ENCODE measurements at places on chromosomes 7 and 10.
A peak's percentile ranks its signal among the peaks of the same experiment; 100 is the strongest.

DNA sequence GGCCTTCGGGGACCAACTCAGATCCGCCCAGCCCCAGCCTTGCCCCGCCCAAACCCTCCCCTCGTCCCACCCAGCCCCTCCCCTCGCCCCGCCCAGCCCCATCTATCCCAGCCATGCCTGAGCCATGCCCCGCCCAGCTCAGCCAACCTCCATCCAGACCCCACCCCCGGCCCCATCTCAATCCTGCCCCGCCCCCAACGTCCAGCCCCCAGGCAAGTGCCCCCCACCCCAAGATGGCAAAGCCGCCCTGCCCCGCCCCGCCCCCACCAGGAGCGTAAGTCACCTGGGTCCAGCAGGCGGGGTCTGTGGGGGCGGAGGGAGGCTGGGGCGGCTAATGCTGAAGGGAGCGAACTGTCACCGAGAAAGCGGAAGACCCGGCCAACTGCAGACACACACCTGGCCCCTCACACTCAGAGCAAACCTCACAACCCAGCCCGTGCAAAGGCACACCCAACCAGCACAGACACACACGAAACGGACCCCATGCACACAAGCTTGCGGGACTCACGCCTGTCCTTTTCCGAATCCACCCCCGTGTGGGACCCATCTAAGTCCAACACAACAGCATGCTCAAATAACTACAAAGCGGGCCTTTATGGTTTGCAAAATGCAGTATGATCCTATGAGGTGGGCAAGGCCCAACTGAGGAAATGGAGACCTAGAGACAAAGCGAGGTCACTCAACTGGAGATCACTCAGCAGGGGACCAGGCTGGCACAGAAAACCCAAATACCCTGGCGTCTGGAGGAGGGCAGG, 11.5 kb upstream of the OGA start:
- H3K27me3 ChIP-seq: no peaks in the 10 kb centered on the region
- H3K4me3 ChIP-seq: peak overlapping the region; percentile 27
- H3K36me3 ChIP-seq: peaks cover 11% of the 10 kb centered on the region

DNA sequence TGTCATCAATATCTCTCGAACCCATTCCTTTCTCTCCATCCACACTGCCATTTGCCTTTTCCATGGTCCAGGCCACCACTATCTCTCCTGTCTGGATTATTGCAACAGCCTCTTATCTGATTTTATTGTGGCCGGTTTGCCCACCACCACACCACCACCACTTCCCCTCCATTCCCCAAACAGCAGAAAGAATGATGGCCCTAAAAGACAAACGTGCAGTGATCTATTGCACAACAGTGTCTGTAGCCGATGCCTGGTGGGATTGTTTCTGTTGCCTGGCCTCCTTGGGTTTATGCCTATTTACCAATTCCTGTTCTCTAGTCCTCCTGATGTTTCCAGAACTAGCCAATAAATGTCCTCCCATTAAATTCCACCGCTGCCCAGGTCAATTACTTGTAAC, 10.2 kb upstream of the ST8SIA6 start:
- H3K4me1 ChIP-seq: no peaks in the 10 kb centered on the region
- H3K4me3 ChIP-seq: no peak overlapping the region
- H3K27me3 ChIP-seq: no peaks in the 10 kb centered on the region
- H3K27ac ChIP-seq: no peak overlapping the region

- H3K36me3 ChIP-seq: no peaks in the 10 kb centered on the region
- no peak for DNase-seq
- H3K27me3 ChIP-seq: no peaks in the 10 kb centered on the region
- H3K4me3 ChIP-seq: no peak overlapping the region
- no peak overlapping the region for H3K27ac ChIP-seq
Observed at GRCh38 chr10:50937230-50937907, 51.9 kb upstream of the A1CF start.

GRCh38 chr7:29647020-29647654, 83.5 kb downstream of the PRR15 start:
- no peaks in the 10 kb centered on the region for H3K27me3 ChIP-seq
- no peaks in the 10 kb centered on the region for H3K36me3 ChIP-seq

DNA sequence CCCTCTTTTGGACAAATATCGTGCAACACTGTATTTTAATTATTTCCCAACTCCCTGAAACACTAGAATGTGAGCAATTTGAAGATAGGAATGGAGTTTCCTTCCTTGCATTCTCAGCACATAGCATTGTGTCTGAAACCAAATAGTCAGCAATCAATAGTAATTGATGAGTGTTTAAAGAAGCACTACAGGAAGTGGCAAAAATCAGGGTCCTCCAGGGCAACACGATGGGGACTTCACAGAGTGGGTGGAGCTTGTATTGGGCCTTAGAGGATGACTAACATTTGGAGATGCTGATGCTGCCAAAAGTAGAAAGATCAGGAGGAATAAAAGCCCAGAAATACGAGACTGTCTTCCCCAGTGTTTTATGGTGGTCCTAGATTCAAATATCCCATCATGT, 94.9 kb downstream of the NPSR1 start:
- H3K27me3 ChIP-seq: no peaks in the 10 kb centered on the region
- H3K36me3 ChIP-seq: no peaks in the 10 kb centered on the region
- no peaks in the 10 kb centered on the region for H3K4me1 ChIP-seq
- no peak for DNase-seq
- H3K27ac ChIP-seq: no peak overlapping the region

DNA sequence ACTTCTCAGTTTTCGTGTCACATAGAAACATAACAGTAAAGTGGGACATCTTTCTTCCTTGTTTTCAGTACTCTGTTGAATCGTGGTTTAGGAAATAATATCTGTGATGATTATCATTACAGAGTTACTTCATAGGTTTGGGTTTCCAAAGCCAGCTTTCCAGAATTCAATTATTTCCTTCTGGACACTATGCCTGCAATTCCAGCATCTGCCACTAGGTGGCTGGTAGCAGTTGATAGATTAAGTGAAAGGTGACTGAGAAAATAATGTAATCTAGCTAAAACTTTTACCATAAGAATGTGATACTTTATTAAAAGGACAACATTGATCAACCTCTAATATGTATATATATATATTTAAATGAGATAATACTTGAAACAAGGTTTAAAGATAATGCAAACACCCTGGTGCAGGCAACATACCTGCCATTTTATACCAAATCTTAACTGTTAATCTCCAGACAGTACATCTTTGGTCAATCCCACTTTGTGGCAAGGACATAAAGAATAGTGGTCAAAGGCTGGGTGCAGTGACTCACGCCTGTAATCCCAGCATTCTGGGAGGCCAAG, 102.6 kb downstream of the SH3PXD2A start:
- H3K27ac ChIP-seq: no peak overlapping the region
- H3K4me3 ChIP-seq: no peak overlapping the region
- no peaks in the 10 kb centered on the region for H3K4me1 ChIP-seq
- no peak for DNase-seq
- H3K36me3 ChIP-seq: no peaks in the 10 kb centered on the region
- H3K27me3 ChIP-seq: no peaks in the 10 kb centered on the region

DNA sequence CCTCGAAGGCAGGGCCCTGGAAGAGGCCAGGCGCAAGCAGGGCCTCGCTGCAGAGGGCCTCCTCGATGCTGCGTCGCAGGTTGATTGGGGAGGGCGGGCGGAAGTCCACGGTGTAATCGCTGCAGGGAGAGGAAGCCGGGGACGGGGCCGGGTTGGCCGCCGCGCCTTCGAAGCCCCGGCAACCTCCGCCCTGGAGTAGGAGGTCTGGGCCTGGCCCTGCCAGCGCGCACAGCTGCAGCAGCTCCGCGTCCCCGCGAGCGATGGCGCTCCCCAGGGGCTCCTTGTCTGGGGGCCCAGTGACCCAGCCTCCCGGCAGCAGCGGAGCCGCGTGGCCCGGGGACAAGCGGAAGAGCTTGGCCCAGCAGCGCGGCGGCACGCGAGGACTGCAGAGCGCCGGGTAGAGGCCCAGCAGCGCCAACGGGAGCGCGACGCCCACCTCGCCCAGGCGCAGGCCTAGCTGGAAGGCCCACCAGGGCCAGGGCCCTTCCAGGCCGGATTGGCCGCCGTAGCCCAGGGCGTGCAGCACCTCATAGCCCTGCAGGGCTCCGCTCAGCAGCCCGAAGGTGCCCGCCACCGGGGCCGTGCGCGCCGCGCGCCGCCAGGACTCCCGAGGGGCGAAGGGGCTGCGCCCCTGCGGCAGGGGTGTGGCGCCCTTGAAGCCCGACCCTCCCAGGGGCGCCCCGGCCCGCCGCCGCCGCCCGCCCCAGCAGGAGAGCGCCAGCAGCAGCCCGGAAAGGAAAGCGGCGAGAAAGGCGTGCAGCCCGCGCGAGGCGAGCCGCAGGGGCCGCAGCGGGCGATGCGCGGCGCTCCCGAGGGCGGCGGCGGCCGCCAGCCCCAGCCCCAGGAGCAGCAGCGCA, 7.8 kb upstream of the RBM28 start:
- peaks cover 12% of the 10 kb centered on the region for H3K4me1 ChIP-seq
- no peak overlapping the region for H3K27ac ChIP-seq
- no peaks in the 10 kb centered on the region for H3K36me3 ChIP-seq
- no peak for DNase-seq

- H3K27me3 ChIP-seq: no peaks in the 10 kb centered on the region
- no peak for DNase-seq
Observed at GRCh38 chr10:100204370-100204769, 18.5 kb upstream of the ERLIN1 start.

GRCh38 chr10:116076621-116077020, 196.4 kb downstream of the GFRA1 start:
- no peaks in the 10 kb centered on the region for H3K27me3 ChIP-seq
- no peaks in the 10 kb centered on the region for H3K36me3 ChIP-seq
- no peak overlapping the region for H3K27ac ChIP-seq
- DNase-seq: no peak
- no peak overlapping the region for H3K4me3 ChIP-seq
- no peaks in the 10 kb centered on the region for H3K4me1 ChIP-seq

DNA sequence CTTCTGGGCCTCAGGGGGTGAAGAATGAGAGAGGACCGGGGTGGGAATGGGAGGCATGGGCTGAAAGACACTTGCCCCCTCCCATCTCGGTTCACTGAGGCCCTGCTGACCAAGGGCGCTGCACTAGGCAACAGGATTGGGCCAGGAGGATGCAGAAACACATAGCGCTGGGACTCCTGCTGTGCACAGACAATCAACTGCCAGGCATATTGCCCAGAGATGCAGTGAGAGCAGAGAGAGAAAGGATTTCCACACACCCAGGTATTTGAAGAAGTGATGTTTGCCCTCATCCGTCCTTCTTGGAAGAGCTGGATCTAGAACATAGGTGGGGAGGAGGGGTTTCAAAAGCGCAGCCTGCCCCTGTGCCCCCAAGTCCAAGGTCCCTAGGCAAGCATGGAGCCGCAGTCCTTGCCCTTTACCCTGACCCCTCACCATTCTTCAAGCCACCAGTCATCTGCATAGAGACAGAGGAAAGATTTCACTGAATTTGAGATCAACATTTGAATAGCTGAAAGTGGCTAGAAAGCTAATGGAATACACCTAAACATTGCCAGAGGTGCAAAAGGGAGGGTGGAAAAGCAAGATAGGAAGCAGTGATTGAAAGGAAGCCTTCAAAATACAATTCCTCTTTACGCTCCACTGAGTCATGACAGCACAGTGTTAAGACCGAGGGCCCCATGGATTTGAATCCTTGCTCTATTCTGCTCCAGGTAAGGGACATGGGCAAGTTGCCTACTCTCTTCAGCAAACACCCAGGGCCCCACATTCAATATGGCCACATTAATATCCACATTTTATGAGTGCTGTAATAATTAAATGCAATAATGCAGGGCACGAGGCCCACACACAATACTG, 44.2 kb upstream of the TNS3 start:
- H3K4me1 ChIP-seq: no peaks in the 10 kb centered on the region
- H3K36me3 ChIP-seq: no peaks in the 10 kb centered on the region
- no peak overlapping the region for H3K27ac ChIP-seq
- no peak overlapping the region for H3K4me3 ChIP-seq

GRCh38 chr7:29194594-29195427, at the start of gene CHN2:
CHN2 (plus strand) TSS chr7:29194775.
- peak within 1 kb of the TSS; percentile 43 for H3K4me3 ChIP-seq
- no peaks in the 10 kb centered on the region for H3K4me1 ChIP-seq

DNA sequence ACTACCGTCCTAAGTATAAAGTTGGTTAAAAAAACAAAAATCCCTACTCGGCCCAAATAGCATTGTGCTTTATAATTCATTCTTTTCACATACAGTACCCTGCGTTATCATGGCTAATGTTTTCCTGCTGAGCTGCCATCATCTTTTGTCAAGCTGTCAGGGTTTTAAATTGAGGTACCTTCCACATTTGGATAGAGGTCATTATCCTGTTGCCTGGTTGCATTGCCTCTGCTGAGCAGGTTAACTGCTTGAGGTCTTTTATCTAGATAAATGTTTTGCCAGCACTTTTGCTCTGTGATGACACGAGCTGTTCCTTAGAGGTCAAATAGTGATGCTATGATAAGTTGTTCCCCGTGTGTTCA, 94.4 kb upstream of the FZD1 start:
- peaks cover 14% of the 10 kb centered on the region for H3K4me1 ChIP-seq
- H3K36me3 ChIP-seq: no peaks in the 10 kb centered on the region
- no peaks in the 10 kb centered on the region for H3K27me3 ChIP-seq
- no peak for DNase-seq

DNA sequence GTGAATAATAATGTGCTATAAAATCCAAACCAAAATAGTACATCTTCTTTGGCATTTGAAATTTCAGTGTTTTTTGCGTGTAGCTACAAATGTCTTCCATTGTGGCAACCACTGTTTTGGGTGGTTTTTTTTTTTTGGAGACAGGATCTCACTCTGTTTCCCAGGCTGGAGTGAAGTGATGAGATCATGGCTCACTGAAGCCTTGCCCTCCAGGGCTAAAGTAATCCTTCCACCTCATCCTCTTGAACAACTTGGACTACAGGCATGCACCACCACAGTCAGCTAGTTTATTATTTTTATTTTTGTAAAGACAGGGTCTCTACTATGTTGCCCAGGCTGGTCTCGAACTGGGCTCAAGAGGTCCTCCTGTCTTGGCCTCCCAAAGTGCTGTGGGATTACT, 455.1 kb downstream of the AUTS2 start:
- no peak overlapping the region for H3K4me3 ChIP-seq
- H3K27ac ChIP-seq: no peak overlapping the region
- no peaks in the 10 kb centered on the region for H3K27me3 ChIP-seq
- H3K4me1 ChIP-seq: no peaks in the 10 kb centered on the region
- no peaks in the 10 kb centered on the region for H3K36me3 ChIP-seq

- peaks cover 15% of the 10 kb centered on the region for H3K4me1 ChIP-seq
- H3K4me3 ChIP-seq: no peak overlapping the region
- H3K27me3 ChIP-seq: no peaks in the 10 kb centered on the region
- no peak overlapping the region for H3K27ac ChIP-seq
Observed at GRCh38 chr7:75642810-75643486, 95.8 kb downstream of the HIP1 start.

DNA sequence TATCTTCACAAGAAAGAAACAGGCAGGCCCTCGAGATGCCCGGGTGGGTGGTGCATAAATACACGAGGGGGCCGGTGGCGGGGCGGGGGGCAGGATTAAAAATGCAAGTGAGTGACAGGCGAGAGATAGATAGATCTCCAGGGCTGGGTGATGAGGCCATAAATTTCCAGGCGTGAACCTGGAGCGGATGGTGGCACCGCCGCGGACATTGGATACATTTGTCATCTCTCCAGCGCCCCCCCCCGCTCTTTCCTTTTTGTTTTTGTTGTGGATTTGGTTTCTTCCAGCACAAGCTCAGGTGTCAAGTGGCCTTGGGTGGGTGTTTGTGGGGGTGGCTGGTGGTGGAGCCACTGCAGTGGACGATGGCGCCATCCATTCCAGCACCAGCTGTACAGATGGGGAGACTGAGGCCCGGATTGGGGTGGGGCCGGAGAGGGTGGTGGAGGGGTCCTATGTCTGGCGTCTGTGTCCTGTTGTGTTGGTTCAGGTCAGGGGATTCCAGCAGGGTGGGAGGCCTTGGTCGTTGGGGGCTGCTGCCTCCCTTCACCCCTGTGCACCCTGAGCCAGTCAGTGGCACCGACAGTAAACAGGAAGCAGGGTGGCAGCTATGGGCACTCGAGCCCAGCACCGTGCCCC, 2.9 kb downstream of the ELFN1 start:
- H3K27ac ChIP-seq: no peak overlapping the region
- H3K4me3 ChIP-seq: no peak overlapping the region
- no peaks in the 10 kb centered on the region for H3K36me3 ChIP-seq
- peaks cover 27% of the 10 kb centered on the region for H3K4me1 ChIP-seq
- no peak for DNase-seq

All from right atrium auricular region (tissue), 2 donors.